ENCODE measurements at places on chromosomes 3 and 15.

DNA sequence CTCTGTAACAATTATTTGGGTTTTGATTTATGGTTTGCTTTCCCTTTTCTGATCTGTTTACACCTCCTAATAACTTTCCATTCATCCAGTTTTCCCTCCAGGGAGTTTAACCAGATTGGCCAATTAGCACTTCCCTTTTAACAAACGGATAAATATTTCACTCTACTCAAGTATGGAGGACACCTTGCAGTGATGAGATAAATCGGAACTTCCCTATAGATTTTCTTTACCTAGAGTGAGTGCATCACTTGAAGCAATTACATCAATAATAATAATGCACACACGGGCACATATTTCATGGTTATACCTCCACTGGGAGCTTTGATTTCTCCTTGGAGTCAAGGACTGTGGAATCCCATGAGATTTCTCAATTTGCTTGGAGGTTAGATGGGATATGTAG is 239.1 kb upstream of the CFAP20DC start:
- DNase-seq, result no peak

GRCh38 chr3:153242896-153243295 is 80.9 kb downstream of the RAP2B start:
- no peak for DNase-seq

DNA sequence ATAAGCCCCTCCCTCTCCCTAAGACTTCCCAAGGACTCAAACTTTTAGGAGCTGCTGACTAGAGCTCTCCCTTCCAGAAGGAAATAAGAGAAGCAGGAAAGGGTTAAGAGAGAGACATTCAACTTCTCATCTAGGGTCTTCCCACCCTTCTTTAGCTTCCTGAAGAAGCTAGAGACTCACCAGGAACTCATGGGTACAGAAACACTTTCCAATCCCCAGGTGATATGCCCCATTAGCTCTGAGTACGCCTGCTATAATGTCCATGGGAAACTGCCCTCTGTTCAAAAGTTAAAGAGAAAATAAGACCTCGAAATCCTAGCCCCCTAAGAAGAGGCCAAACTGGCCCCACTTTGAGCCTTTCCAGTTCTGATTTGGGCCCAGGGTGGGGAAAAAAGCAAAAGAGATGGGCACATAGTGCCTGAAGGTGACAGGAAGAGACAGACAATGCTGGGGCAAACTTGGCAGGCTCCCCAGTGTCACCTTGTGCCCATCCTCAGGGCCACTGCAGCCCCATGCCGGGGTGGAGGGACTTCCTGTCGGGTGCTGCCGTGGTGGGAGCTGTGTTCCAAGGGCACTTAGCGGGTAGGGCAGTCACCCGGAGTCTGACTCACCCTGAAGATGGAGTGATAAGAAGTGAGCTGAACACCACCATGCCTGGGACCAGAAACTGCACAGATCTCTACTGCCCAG is 29.5 kb downstream of the CCDC12 start:
- peak; percentile 55 for DNase-seq

GRCh38 chr15:80530737-80531365 is 126.7 kb downstream of the ARNT2 start:
- DNase-seq, result no peak

- DNase-seq, result peak; percentile 16
Measured at GRCh38 chr3:14791343-14791945, 27.3 kb upstream of the FGD5 start.

DNA sequence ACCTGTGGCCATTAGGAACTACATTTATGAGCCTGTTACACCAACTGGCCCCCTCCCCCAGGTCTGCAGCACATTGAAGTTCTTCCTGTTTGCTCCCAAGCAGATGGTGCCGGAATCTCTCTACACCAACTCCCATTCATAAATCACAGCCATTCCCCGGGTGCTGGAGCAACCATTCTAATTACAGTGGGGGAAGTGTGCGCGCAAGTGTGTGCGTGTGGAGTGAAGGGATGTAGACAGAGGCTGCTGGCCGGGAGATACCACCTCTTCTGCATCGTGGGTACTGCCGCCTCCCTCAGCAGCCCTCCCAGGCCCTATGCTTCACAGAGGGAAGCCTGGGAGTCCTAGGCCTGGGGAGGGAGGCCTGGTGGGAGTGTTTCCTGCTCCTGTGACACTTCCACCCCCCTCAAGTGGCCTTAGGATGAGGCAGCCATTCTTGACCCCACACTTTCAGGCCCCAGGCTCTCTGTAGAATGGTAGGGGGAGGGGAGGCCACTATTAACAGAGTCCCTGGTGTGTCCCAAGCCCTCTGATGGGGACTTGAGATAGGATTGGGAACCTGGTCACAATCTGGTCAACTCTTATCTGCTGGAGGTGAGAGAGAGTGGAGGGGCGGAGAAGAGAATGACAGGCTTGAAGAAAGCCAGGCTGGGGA is 69.1 kb downstream of the MAGEF1 start:
- no peak for DNase-seq

- no peak for DNase-seq
Measured at GRCh38 chr15:57094321-57095257, 176.1 kb downstream of the TCF12 start.

DNA sequence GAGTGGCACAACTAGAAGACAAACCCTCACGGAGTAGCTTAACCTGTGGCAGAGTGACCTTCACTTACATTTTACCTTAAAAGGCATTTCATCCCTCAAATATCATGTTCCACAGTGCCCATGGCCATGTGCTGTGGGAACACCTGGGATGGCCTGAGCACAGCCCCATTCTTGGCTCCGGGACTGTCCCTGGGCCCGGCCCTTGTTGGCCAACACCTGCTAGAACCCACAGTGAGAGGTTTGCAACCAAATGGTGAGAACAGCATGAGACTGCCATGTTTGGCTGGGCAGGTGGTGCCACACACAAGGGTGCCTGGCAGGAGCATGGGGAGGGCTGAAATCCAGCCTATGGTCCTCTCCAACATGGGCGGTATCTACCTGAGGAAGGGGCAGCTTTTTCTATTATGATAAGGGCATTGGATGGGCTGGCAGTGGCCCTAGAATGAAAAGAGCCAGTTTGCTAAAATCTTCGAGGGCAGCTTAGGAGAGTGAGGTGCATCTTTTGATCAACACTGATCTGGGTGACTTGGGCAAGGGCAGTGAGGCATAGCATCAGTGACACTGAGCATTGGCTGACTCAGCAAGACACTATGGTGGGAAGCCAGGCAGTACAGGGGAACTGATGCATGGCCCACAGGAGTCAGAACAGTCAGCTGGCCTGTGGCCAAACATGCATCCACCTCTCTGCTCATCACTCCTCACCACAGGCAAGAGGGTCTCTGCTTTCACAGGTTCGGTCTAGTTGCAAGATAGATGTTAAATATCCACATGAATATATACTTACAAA is 53.9 kb downstream of the SYNM start:
- peak; percentile 64 for DNase-seq

- peak; percentile 52 for DNase-seq
Measured at GRCh38 chr15:89112341-89112971, 24.2 kb downstream of the ABHD2 start.

DNA sequence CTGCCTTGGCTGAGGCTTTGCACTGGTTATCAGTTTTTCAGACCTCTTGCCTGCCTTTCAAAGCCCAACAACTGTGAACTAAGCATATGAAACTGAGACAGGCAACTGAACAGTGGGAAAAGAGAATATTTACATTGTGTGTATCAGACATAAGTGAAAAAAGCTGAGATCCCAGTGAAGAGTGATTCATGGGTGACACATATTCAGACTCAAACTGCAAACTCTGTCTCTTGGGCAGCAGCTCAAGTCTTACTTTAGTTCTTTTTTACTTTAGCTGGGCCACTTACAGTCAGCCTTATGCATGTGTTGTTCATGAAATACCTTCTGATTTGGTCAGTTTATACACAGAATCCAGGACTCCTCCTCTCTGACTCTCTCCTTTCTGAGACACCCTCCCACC is 19.2 kb downstream of the SUCLG2 start:
- DNase-seq, result no peak

DNA sequence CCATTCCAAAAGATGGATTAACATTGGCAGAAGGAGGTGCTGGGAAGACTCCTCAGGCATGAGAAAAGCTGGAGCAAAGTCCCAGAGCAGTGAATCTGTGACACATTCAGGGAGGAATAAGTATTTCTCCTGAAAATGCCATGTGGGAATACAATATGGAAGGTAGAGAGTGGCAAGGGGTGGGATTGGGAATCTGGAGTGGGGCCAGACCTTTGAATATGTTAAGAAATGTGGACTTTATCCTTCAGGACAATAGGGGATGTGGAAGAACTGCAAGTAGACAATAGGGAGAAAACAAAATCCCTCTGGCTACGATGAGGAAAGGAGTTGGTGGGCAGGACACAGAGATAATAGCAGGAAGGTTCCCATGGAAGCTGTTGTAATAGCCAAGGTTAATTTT is 305.6 kb upstream of the TGFBR2 start:
- DNase-seq, result no peak

DNA sequence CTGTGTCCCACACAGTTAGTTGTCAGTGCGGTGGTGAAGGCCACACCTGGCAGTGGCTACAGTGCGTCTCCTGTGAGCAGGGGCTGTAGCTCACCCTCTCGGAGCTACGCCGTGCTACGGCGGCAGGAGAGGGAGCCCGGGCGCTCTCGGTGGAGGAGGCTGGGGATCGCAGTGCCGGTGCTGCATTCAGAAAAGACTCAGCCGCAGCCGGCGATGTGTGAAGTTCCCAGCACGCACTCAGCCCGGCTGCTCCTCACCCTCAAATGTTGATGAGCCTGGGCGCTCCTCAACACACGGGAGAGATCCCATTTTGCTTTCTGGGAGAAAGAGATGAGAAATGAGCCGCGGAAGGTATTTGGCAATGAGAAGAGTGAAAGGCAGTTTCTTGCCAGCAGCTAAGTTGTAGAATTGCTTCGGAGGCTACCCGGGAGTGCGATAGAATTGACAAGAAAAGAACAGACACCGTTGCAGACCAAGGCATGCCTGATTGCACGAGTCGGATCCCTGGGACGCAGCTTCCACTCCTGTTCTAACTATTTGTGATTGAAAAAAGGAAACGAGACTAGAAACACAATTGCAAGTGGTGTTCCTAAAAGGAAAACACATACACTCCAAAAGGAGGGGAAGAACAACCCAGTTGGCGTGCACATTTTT is at the start of gene UNC13C:
TSS of gene UNC13C (plus strand) at position 189 of the 654 bp plus-strand sequence. CDS start 34,463 bp downstream, outside the sequence.
- DNase-seq, result peak; percentile 30

DNA sequence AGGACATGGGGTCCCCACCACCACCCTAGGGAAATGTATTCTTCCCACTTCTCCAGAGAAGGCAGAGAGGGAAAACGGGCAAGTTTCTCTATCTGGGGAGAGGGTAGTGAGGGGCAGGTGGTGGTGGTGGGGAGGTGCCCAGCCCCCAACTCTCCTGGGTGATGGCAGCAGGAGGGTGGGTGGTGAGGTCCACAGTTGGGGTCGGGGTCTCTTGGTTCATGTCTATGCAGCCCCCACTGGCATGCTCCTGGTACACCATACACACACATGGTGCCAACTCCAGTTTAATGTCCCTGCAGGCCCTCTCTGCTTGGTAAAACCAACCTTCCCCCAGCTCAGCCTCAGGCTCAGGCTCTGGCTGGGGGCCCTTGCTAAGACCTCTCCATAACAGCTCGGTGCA is 254.5 kb upstream of the LYSMD4 start:
- DNase-seq, result no peak

DNA sequence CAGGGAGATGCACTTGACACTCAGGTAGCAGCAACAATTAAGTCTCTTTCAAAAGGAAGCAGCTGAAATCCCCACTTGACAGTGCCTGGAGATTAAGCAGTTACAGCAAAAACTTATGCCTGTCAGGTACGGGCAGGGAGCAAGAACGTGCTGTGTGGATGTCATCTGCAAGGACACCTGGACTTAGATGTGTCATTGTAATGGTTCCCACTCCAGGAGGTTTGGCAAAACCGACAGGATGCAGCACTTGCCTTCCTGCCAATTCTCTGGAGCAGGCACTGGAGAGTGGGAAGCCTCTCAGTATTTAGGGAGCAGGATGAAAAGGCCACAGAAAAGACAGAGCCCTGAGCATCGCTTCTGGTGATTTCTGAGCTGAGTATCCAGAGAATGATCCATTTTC is 292.4 kb downstream of the PDCD6IP start:
- no peak for DNase-seq

DNA sequence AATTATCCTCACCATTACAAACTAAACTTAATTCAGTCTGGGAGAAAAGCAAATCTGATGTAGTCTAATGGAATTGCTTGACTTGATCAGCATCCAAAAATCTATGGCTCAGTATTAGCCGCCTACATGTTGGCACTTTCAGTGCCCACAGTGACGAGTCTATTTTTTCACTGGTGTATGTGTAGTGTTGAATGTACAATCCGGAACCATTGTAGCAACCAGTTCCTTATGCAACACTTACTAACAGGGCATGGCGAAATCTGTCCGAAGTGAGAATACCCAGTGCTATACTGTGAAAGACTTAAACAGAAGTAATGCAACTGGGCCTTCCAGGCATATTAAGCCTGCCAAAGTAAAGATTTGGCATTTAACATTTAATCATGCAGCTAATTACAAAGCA is 18.6 kb downstream of the LRRN1 start:
- no peak for DNase-seq

GRCh38 chr3:99545941-99546580 is 92.3 kb upstream of the COL8A1 start:
- DNase-seq, result no peak

GRCh38 chr3:99871231-99872045 is 53.8 kb downstream of the CMSS1 start:
- DNase-seq, result no peak

GRCh38 chr3:22996920-22997571 is 206.1 kb upstream of the UBE2E2 start:
- DNase-seq, result no peak

DNA sequence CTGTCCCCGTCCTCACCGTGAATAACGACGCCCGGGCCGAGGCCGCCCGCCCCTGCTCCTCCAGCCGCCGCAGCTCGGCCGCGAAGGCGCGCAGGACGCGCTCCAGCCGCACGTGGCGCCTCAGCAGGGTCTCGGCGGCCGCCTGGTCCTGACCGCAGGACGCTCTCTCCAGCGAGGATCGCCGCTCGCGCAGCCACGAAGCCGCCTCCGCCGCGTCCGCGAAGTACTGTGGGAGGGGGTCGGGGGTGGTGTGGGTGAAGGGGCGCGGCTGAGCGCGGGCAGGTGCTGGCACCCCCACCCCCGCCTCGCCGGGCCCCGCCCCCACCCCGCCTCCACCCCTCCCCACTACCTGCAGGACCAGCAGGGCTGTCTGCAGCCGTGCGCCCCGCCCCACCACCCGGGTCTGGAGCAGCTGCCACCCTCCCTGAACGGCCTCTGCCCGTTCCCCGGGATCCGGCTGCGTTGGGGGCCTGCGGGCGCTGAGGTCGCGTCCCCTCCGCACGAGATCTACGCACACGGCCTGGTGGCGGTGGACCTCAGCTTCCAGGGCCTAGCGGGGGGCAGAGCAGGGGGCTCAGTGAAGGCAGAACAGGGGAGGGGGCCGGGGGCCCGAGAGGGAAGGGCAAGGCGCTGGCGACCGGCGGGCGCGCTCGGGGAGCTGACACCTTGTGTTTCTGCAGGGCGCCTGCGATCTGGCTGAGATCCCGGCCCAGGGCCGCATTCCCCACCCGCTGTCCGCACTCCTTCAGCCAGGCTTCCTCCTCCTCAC is 11.7 kb downstream of the SPTBN5 start:
- DNase-seq, result no peak

DNA sequence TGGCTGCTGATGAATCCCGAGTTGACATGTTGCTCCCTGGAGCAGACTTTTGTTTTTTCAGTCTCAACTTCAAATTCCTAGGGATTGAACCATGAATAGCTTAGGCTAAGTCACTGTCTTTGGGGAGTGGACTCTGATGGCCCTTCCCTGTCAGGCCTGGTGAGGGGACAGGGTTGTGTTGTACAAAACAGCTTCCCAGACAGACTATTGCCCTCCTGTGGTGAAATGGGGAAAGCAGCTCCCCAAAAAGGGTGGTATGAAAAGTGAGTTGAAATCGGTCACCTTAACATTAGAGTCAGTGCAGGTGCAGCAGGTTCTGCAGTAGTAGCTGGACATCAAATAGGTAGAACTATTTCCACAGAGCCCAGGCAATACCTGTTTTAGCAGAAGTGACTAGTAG is 775.6 kb downstream of the ROBO2 start:
- DNase-seq, result no peak

All from Caki2 (cell line).